ENCODE measurements at places on chromosomes 6 and 20. TPM values are rescaled to one million over a fixed set of nuclear protein-coding genes. Genes with fewer than 3 reads are reported as not detected.
A peak's percentile ranks its signal among the peaks of the same experiment; 100 is the strongest.

DNA sequence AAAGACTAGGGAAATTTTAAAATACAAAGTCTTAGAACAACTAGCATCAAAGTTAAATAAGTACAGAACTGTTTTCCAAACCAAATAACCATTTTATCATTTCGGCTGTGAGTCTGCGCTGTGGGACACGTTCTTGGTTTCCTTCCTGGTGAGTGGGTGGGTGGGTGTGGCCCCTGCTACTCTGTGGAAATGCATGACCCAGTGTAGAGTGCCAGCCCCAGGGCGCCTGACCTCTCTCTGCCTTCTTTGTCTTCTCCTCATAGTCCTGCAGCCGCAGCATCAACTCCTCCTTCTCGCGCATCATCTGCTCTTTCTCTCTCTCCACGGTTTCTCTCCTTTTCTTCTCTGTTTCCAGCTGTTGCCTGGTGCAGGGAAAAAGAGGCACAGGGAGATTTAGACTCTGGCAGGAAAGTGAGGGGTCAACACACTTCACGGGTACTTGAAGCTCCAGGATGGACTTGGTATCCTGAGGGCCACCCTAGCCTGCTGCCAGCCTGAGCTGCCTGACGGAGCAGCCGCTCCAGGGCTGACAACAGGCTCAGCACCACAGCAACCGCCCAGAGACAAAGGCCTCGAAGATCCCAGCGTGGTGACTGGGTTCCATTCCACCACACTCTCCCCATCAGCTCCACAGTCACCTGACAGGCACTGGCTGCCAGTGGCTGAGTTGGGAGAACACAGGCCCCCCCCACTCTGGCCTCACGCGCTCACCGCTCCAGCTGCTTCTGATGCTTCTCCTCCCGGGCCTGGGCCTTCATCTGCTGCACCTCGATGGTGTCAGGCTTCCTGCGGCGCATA is 48.4 kb downstream of the EZR start:
- peak; percentile 8 for DNase-seq
- H3K4me1 ChIP-seq: peaks cover 17% of the 10 kb centered on the region
- H3K27ac ChIP-seq: peak overlapping the region; percentile 95

- no peak overlapping the region for H3K27ac ChIP-seq
- DNase-seq: no peak
- H3K36me3 ChIP-seq: no peaks in the 10 kb centered on the region
- H3K4me3 ChIP-seq: no peak overlapping the region
- H3K27me3 ChIP-seq: no peaks in the 10 kb centered on the region
These were observed 206.1 kb downstream of the TTLL2 start for GRCh38 chr6:167530951-167531350.

DNA sequence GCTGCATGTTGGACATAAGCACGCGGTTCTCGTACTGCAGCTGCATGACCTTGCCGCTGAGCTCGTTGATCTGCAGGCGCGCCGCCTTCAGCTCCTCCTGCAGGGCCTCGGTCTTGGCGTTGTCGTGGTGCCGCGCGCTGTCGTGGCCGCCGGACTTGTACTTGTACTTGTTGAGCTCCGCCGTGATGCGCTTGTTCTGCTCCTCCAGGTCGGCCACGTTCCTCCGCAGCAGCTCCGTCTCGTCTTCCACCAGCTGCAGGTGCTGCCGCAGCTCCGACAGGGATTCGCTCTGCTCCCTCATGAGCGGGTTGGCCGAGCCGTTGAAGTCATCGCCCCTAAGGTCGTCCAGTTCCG is 16.6 kb upstream of the KIAA0408 start:
- DNase-seq: no peak
- no peaks in the 10 kb centered on the region for H3K27me3 ChIP-seq
- H3K4me1 ChIP-seq: no peaks in the 10 kb centered on the region
- H3K4me3 ChIP-seq: no peak overlapping the region

The NRN1 gene
- not detected for total RNA-seq

DNA sequence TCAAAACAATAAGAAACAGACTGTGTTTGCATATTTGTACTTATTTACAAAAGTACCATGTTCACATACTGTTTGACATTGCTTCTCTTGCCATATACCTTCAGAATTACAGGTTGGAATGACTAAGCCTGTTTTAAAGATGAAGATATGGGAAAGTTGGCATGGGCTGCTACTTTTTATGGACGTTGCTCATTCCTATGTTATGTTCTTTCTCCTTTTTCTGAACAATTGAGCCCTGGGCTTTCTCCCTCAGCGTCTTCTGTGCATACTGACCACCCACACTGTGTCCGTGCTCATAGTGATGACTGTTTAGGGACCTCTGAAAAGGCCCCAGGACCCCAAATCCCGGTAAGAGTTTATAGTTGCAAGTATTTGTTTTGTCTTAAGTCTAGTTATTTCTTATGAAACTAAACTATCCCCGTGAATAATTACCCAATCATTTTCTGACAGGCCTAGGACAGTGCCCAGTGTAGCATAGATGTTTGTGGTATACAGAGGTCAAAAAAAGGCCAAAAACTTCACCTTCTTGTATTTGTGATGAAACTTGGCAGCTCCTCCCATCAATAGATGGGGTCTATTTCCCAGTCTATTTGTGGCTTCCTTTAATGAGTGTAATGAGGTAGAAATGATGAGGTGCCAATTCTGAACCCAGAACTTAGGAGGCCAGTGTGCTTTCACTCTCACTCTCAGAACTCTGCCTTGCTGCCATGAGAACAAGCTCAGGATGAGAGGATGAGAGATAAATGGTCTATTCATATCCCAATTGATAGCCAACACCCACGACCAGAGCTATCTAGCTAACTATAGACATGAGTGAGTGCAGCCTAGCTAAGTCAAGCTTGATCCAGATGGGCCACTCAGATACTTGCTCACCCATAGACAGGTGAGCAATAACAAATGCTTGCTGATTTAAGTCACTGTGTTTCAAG is 40.9 kb downstream of the GSTA4 start:
- H3K4me1 ChIP-seq: no peaks in the 10 kb centered on the region
- no peak for DNase-seq
- no peak overlapping the region for H3K4me3 ChIP-seq

The GINS1 gene
- total RNA-seq: 6.5 TPM

DNA sequence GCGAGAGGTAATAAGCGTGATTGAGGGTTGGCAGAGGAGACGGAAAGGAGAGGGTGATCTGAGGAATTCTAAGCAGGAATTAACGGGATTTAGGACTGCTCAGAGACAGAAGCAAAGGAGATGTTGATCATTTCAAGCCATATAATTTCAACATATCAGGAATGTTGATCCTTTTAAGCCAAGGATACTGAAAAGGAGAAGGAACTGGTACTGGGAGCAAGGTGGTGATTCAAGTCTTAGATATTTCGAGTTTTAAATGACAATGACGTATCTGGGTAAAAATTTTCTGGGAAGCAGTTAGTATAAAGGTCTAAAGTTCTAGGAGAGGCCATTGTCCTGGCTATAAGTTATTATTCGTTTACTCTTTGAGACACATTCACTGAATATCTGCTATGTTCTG is 91.3 kb upstream of the OGFRL1 start:
- DNase-seq: peak; percentile 16
- no peaks in the 10 kb centered on the region for H3K27me3 ChIP-seq
- peak overlapping the region; percentile 73 for H3K27ac ChIP-seq
- H3K4me1 ChIP-seq: no peaks in the 10 kb centered on the region
- no peak overlapping the region for H3K4me3 ChIP-seq

DNA sequence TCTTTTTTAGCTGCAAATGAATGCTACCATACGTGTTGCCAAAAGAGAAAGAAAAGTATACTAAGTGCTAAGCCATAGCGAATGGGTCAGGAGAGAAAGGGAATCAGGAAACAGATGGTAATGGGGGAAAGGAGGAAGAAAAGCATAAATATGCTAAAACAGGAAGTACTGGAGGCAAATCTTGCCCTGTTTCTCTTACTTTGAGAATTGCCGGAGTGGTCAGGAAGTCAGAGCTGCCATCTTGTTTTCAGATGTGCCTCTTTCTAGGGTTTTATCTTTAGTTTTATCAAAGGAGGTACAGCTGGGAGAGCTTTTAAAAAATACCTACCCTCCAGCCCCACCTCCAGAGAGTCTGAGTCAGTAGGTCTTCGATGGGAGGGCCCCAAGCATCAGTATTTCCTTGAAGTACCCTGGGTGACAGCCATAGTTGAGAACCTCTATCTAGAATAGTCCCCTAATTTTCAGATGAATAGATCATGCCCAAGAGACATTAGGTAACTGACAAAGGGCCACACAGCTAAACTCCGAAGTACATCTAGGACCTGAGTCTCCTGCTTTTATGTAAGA is 193.3 kb downstream of the CLIC5 start:
- H3K4me3 ChIP-seq: no peak overlapping the region
- H3K4me1 ChIP-seq: no peaks in the 10 kb centered on the region
- DNase-seq: no peak
- no peaks in the 10 kb centered on the region for H3K27me3 ChIP-seq
- H3K36me3 ChIP-seq: no peaks in the 10 kb centered on the region

DNA sequence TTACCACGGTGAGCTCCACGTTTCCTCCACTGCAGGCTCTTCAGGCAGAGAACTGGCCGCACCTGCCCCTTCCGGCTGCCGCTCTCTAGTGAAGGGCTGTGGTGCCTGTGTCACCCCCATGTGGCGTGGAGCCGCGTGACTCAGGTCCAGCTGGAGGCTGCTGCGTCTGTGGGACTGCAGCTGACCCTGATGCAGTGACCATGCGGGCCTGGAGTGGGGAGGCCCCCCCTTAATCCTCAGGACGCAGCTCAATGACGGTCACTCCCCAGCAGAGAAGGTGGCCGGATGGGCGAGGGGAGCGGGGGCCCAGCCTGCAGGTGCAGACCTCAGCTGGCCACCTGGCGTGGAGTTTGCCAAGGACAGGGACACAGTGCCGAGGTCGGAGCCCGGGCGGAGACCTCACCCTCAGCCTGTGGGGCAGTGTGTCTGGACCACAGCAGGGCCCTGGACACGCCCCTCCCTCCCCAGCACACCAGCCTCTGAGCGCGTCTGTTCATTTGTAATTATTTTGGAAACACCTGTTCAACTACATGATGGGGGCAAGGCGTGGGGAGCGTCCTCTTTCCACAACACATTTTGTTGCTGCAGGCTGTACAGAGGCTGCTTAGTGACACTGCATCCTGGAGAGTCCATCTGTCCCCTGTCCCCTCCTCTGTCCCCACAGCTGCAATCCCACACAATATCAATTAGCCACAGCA is 10.7 kb downstream of the BHLHE23 start:
- no peaks in the 10 kb centered on the region for H3K4me1 ChIP-seq
- no peak overlapping the region for H3K27ac ChIP-seq
- H3K4me3 ChIP-seq: no peak overlapping the region

GRCh38 chr6:34460796-34461507 is 4.9 kb upstream of the PACSIN1 start:
- H3K27ac ChIP-seq: no peak overlapping the region
- DNase-seq: no peak
- H3K4me3 ChIP-seq: no peak overlapping the region
- H3K27me3 ChIP-seq: peaks cover 9% of the 10 kb centered on the region

DNA sequence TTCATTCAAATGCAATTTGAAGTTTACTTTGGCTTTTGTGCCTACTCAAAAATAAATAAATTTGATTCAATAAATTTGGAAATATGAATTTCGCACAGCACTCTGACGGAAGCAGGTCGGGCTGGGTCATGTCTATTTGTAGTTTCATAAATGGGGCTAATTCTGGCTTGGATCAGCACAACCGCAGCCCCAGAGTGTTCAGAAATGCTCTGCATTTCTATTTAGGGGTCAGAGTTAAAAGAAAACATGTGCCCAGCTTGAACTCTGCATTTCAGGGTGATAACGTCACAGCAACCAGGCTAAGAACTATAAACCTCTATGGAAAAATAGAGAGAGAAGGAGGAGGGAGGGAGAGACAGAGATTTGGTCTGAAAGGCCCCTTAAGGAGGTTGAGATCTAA is 480.9 kb upstream of the NOX3 start:
- no peak overlapping the region for H3K4me3 ChIP-seq
- H3K4me1 ChIP-seq: no peaks in the 10 kb centered on the region
- H3K27me3 ChIP-seq: no peaks in the 10 kb centered on the region
- DNase-seq: no peak
- H3K27ac ChIP-seq: no peak overlapping the region

- no peaks in the 10 kb centered on the region for H3K36me3 ChIP-seq
- DNase-seq: no peak
- no peak overlapping the region for H3K27ac ChIP-seq
- no peaks in the 10 kb centered on the region for H3K27me3 ChIP-seq
- no peak overlapping the region for H3K4me3 ChIP-seq
- no peaks in the 10 kb centered on the region for H3K4me1 ChIP-seq
These were observed 293.8 kb upstream of the RGS17 start for GRCh38 chr6:153424719-153425400.

- H3K4me3 ChIP-seq: no peak overlapping the region
- H3K4me1 ChIP-seq: peaks cover 8% of the 10 kb centered on the region
- no peaks in the 10 kb centered on the region for H3K36me3 ChIP-seq
- no peak overlapping the region for H3K27ac ChIP-seq
These were observed 21.3 kb upstream of the TMEM14A start for GRCh38 chr6:52649536-52650160.

The FUT9 gene
- 1.0 TPM for total RNA-seq

The SAMD10 gene
- total RNA-seq: 1.6 TPM

- no peak overlapping the region for H3K4me3 ChIP-seq
- H3K4me1 ChIP-seq: peaks cover 27% of the 10 kb centered on the region
- DNase-seq: no peak
- H3K27ac ChIP-seq: peak overlapping the region; percentile 86
- H3K36me3 ChIP-seq: no peaks in the 10 kb centered on the region
- no peaks in the 10 kb centered on the region for H3K27me3 ChIP-seq
These were observed 58.9 kb upstream of the TNFAIP3 start for GRCh38 chr6:137808191-137808590.

DNA sequence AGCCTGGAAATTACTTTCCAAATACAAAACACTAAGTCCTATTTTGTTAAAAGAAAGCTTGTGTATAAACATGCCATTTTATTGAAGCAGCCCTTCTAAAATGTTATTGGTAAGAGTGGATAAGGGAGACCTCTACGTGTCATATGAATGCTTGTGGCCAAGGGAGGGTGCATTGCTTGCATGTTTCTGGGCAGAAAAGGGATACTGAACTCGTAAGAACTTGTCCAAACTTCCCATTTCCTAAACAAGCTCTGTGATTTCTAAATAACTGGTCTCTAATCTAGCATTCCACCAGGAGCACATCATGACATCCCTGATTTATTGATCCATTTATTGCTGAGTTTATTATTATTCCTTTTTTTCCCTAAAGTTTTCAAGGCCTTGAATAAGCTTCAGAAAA is 474.1 kb downstream of the CD109 start:
- no peak for DNase-seq
- H3K27ac ChIP-seq: no peak overlapping the region
- no peak overlapping the region for H3K4me3 ChIP-seq
- H3K36me3 ChIP-seq: no peaks in the 10 kb centered on the region
- H3K27me3 ChIP-seq: no peaks in the 10 kb centered on the region

DNA sequence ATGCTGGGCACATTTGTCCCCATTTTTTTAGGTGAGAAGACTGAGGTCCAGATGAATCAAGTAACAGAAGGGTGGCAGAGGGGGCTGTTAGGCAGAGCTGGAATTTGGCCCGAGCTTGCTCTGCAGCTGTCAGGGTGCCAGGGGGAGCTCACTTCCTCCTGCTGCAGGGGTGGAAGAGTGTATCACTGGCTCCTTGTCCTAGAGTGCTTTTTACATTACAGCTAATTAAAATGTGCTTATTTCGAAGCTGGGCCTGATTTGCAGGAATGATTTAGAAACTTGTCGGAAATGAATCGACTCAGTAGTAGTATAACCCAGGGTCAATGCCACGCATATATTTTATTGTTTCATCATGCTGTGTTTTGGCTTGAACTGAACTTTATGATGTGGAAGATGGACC is 11.1 kb downstream of the TOX2 start:
- H3K27ac ChIP-seq: no peak overlapping the region
- peaks cover 15% of the 10 kb centered on the region for H3K27me3 ChIP-seq
- peaks cover 7% of the 10 kb centered on the region for H3K4me1 ChIP-seq
- no peak overlapping the region for H3K4me3 ChIP-seq

The MEI4 gene
- 0.27 TPM for total RNA-seq

GRCh38 chr6:142732790-142733189 is 212.2 kb downstream of the HIVEP2 start:
- peaks cover 16% of the 10 kb centered on the region for H3K4me1 ChIP-seq
- H3K27me3 ChIP-seq: no peaks in the 10 kb centered on the region
- H3K27ac ChIP-seq: no peak overlapping the region
- no peak overlapping the region for H3K4me3 ChIP-seq

Measured in hepatocyte (in vitro differentiated cells).